CD4-positive, alpha-beta T cell treated with Interferon alpha-2 for 1 hour (primary cell): ENCODE measurements at places on chromosomes 7 and 10.
A peak's percentile ranks its signal among the peaks of the same experiment; 100 is the strongest.

DNA sequence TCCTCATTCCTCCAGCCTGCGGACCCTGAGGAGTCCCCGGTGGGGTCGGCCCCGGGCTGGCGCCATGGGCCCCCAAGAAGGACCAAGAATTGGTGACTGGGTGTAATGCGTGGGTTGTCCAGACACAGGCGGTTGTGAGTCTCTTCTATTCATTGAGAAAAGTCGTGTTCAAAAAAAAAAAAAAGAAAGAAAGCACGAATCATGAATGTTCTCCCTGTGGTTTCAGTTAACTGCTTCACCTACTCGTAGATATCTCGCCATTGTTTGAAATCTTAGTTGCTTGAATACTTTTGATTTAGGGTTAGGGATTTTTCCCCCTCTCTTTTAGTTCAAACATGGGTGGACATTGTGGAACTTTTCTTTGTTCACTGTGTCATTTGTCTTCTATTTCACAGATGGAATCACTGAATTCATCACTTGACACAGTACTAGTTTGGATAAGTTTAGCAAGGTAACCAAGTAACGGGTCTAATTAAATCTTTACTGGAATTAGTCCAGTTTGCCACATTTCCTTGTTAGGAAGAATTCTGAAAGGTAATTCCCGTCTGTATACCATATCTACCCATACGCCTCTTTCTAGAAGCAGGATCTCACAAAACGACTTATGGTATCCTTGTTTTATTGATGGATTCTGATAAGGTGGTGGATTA, 775 bp downstream of the STARD3NL start:
- peak; percentile 44 for DNase-seq

GRCh38 chr7:94975336-94975735, 67.9 kb downstream of the PPP1R9A start:
- DNase-seq, result no peak

DNA sequence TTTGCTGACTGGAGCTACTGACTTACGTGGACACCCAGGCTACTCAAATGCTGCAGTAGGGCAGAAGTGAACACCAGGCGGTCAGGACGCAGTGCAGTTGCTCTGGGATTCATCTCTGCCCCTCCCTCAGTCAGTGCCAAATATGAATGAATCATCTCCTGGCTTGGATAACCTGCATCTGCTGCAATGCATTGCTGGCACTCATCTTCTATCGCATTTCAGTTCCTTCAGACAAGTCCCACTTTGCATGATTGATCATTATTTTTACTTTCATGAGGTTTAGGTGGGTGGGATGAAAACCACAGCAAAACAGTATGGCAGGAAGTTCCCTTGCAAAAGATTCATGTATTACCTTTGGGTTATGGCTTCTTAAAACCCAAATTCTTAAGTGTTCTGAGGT, 224.6 kb upstream of the NRP1 start:
- DNase-seq, result no peak

- no peak for DNase-seq
These were observed 49.3 kb downstream of the DENND11 start for GRCh38 chr7:141652691-141653090.

DNA sequence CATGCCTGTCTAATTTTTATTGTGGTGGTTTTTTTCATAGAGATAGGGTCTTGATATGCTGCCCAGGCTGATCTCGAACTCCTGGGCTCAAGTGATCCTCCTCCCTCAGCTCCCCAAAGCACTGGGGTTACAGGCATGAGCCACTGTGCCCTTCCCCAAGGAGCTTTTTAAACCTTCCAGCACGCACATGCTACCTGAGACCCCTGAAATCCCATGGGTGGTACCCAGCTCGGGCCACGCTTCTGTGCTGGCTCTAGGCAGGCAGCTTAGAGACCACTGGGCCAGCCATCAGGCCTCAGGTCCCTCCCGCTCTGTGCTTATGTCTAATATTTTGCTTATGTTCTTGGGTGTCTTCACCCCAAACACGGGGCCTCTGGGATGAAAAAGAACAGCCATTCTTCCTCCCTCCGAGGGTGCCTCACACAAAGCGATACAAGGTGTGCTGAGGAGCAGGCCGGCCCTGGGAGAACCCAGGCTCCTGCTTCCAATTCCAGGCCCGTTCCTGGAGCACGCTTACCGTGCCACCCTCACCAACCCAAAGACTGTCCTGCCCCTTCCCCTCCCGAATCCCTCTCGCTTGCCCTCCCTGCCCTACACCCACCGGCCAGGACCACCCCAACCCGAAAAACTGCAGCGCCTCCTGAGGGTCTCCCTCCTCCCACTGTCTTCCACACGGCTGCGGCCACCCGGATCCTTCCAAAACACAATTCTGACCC, 10.9 kb downstream of the SPOCK2 start:
- DNase-seq, result no peak

GRCh38 chr7:23213755-23214154, 31.9 kb downstream of the NUP42 start:
- DNase-seq, result no peak

- no peak for DNase-seq
These were observed 151.4 kb upstream of the PITRM1 start for GRCh38 chr10:3323865-3324498.

DNA sequence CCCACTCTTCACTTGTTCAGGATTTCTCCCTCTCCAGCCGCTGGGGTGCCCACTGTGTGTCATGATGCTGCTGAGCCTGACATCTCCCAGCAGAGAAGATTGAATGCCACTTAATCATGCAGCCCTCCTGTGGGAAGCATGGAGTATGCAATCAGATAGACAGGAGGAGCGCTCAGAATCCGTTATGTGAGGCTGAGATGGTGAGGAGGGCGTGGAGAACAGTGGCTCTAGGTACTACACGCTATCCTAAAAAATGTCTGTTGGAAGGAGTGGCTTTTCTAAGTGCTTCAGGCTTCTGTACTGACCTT, 334.3 kb downstream of the LRMDA start:
- no peak for DNase-seq

DNA sequence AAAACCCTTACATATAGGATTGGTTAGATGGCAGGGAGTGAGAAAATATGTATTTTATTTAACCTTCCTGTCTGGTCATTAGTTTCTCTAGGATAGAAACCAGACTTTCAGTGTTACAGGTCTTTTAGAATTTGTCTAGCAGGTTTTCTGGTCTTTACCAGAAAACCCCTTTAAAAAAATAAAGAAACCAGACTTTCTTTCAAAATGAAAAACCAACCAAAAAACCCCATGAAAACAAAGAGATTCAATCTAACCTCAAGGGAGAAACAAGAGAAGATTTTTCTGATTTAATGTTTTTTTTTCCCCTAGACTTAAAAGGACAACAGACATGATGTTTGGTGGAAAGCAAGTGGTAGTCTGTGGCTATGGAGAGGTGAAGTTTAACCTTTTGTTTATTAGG, 28.7 kb upstream of the STRIP2 start:
- no peak for DNase-seq

DNA sequence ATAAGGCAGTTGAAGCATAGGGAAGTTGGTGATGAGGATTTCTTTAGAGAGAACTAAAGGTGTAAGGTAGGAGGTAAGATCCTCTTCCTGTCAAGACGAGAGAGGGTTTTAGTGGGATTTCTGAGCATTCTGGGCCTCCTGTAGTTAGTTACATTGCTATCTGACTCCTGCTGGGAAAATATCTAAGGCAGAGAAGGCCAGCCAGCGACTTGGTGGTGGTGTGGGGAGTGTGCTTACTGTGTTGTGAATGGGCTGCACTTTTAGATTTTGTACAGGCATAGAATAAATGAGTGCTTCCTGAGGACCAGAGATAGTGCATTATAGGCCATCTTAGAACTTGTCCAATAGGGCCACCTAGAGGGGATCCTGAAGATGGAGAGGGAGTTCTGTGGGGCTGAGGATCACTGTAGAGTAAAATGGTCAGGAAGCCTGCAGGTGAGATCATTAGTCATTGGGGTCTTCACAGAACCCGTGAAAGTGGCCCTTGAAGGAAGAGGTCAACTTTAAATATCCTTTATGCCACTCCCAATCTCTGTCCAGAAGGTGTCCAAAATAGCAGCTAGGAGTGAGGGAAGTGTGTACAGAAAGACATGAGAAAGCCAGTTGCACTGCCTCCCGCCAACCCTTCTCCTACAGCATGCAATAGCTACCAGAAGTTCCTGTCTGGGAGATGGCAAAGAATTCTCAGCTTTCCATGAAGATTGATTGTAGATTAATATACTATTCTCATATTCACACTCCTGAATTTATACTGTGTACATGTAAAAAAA, 266.6 kb downstream of the POLR1F start:
- DNase-seq, result no peak
